Placental pericyte (primary cell): ENCODE measurements at places on chromosomes 6 and 20. TPM values are rescaled to one million over a fixed set of nuclear protein-coding genes. Genes with fewer than 3 reads are reported as not detected.

Gene BPIFA1
- not detected in 2 replicates for total RNA-seq

Gene GPLD1
- total RNA-seq = 0.14 and 0.22 TPM in 2 replicates

Gene RAET1E
- 1.1 TPM in 1 of 2 replicates, not detected in the other for total RNA-seq

Gene WFDC10A
- not detected in 2 replicates for total RNA-seq

Gene ASIP
- total RNA-seq = not detected in 2 replicates

Gene HRH3
- total RNA-seq = not detected in 2 replicates

Gene GSTA2
- not detected in 2 replicates for total RNA-seq

Gene ME1
- 7.4 and 17.5 TPM in 2 replicates for total RNA-seq

Gene ACTR5
- 5.3 and 7.0 TPM in 2 replicates for total RNA-seq

Gene MYCT1
- total RNA-seq = under 0.01 and 3.6 TPM in 2 replicates

Gene EEF1A2
- total RNA-seq = 1.3 and 4.6 TPM in 2 replicates
